ENCODE measurements at places on chromosomes 3 and 15.

- DNase-seq: no peak
Measured at GRCh38 chr15:35362195-35362829, 183.7 kb downstream of the DPH6 start.

DNA sequence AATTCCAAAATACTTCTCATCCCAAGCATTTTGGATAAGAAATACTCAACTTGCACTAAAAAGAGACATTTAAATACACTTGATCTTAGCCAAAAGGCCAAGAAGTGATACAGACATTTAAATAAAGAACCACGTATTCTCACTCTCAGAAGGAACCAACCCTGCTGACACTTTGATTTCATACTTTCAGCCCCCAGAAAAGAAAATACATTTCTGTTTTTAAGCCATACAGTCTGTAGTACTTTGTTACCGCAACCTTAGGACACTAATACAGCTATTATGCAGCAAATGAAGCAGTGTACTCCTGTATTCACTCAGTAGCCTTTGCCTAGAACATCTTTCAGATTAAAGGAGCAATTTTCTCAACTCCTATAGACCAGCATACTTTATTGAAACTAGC lies 86.7 kb downstream of the TBC1D5 start:
- no peak for DNase-seq

GRCh38 chr3:166697495-166697894 lies 682.6 kb downstream of the ZBBX start:
- no peak for DNase-seq

DNA sequence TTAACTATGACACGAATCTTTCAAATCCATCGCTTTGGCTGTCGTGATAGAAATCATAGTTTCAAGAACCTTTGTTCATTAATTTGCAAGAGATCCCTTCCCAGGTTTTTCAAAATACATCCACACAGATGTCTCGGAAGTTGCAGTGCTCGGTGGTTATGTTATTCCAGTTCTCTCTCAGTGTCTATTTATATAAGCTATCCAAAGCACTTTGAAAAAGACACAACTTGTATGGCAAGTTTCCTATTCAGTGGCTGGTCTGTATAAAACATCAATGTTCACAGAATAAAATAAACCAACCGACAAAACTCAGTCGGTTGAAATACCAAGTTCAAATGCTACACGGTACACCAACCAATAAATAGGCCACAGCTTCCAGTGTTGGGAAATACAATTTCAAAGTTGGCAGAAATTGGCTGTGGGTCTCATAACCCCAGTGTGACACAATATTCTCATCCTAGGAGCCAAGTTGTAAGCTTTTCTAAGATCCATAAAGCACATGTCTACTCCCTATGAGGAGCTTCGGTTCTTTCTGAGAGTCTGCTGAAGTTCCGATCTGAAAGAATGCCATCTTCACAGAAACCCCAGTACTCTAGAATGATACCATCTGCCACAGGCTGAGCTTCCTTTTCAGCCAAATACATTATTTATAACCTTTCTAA lies 23.7 kb downstream of the SATB1 start:
- DNase-seq: no peak

GRCh38 chr3:38604246-38604645 lies 45.2 kb downstream of the SCN5A start:
- DNase-seq: no peak

DNA sequence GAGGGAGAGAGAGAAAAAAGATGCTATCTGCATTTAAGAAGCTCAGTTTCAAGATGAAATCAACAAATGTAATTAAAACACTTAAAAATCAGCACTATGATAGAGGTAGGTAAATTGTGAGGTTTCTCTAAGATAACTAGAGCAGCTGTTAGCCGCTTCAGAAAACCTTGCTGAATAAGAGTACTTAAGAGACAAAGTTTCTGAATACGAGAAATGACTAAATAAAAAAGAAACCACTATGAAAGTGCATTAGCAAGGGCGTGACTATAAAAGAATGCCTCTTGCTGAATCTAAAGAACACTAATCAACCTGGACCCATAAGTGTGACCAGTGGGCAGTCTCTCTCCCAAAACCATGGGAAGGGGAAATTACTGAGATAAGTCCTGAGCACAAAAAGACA lies 41.8 kb downstream of the IQCB1 start:
- DNase-seq: no peak

DNA sequence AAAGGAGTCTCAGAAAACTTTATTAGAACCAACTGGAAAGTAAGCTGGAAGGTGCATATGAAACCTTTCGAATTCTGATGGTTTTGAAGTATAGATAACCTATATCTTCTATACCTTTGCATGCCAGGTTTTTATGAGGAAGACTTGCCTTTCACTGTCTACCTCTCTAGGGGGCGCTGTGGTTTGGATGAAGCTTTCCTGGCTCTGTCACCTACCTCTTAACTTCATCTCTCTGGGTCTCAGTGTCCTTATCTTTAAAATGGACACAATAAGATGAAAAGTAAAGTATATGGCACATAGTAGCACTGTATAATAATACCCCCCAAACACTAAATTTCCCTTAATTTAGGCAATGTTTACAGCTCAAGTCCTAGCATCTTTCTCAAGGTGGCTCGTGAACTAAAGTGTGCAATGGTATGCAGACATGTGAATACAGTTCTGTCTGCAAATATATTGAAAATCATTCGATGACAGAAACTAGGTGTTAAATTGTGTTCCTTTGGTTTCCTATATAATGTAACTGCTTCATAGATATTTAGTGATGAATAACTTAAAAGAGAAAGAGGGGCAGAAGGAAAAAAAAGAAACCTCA lies 314.3 kb downstream of the CHST2 start:
- DNase-seq: no peak

DNA sequence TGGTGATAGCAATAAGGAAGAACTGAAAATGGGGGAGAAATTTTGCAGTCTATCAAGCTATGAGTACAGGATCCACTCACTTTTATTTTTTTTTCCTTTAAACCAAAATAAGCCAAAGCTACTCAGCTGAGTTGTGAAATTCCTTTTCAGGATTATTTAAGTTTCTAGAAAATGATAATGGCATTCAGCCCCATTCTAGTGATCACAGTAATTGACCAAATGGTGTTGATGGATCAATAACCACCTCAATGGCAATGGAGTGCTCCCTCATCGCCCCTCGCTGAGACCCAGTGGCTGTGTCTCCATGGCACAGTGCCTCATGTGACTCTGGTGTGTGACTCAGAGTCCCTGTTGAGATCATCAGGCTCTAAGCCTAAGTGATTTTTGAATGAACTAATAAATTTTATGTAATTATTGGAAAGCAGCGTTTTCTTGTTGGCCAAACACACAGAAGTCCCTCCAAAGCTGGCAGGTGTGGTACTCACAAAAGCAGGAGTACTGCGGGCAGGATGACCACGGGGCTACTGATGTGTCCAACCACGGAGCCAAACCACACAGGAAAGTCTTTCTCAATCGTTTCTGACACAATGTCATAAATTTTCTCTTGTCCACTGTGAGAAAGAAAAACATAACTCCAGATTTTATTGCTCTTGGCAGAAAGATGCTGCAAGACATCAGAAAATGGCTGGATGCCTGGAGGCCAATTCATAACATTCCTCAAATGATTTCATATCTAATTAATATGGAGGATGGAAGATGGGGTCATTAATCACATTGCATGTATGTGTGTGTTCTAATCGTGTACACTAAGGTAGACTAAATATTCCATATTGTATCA lies 14.4 kb upstream of the STARD5 start:
- no peak for DNase-seq

GRCh38 chr3:179558742-179559364 lies 3.9 kb upstream of the ACTL6A start:
- peak; percentile 58 for DNase-seq
